ENCODE measurements at places on chromosomes 5 and 9.

DNA sequence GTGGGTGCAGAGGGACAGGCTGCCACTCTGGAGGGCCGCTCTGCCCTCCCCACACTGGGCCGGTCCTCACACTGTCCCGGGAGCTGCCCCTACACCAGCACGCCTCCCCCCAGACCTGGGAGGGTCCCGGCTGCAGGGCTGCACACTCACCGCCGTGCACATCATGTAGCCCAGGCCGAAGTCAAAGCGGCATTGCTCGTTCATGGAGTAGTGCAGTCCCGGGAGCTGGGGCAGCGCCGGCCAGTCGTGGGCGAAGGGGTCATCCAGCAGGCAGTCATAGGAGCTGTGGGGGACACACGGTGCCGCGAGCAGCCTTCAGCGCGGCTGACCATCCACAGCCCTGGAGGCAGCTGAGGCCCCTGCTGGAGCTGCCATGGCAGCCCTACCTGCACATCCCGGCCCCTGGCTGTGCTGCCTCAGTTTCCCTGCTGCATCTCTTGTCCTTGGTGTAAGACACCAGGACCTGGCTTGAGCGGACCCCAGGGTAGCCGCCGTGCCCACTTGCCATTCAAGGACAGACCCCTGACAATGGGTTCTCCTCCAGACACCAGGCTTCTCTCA is 93.2 kb downstream of the ZNF354C start:
- no peak for DNase-seq

DNA sequence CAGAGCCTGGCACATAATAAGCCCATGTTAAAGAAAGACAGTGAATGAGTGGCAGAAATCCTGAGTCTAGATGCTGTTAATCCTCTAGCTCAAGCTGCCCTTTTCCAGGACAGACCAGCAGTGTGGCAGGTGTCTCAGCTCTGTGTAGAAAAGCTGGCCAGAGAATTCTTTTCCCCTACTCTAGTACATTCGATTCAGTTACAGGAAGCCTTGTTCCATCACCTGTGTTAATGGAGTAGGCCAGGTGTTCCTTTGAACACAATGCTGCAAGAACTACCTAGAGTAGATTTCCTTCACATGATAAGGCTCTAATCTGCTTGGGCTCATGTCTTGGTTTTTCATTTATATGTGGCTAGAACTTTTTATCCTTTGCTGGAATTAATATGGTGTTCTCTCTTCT is 52.5 kb downstream of the NUP214 start:
- DNase-seq = no peak

GRCh38 chr5:42121401-42121800 is 196.3 kb downstream of the FBXO4 start:
- no peak for DNase-seq

GRCh38 chr9:9142001-9142400 is 1342.4 kb upstream of the DMAC1 start:
- DNase-seq = peak; percentile 97

- DNase-seq = no peak
Measured at GRCh38 chr5:32600054-32600622, 14.8 kb downstream of the SUB1 start.

DNA sequence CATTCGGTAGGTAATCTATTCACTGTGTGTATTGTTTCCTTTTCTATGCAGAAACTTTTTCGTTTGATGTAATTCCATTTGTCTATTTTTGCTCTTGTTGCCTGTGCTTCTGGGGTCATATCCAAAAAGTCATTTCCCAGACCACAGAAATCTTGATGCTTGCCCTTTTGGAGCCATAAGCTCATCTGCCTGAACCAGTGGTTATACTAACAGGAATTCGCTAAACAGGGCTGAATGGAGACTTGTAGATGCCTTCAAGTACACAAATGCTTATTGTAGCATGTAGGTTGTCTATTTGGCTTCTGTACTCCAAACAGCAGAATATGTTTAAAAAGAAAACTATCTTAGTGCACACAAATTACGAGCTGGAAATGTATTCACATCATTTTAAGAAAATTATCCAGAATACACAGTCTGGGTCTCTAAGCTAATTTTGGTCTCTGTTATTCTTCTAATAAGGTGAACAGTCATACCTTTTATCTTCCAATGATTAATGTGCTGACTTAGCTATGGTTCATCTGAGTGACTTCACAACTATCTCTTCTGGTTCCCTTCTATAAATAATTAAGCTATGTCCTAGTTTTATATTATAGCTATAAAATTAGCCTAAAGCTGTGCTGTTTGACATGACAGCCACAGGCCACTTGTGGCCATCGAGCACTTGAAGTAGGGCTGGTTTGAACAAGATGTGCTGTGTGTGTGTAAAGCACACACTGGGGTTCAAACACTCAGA is 87.6 kb downstream of the DAPK1 start:
- no peak for DNase-seq

- DNase-seq = no peak
Measured at GRCh38 chr9:13555989-13556500, 276.6 kb upstream of the MPDZ start.

DNA sequence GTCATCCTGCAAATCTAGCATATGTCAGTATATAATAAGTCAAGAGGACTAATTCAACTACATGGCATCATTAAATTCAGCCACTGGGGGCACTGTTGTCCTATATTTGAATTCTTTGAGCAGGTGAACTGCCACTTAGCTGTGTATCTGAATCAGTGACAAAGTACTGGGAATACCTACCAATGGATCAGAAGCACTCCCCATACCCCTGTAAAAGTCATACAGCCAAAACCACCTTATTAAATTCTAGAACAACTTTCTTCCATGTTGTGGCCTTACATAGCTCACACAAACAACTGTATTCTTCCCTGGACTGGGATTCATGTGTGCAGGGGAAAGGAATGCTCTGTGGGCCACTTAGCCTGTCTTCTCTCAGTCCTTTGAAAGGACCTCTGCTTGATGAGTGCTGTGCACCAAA is 57.4 kb upstream of the PLPP6 start:
- peak; percentile 82 for DNase-seq

DNA sequence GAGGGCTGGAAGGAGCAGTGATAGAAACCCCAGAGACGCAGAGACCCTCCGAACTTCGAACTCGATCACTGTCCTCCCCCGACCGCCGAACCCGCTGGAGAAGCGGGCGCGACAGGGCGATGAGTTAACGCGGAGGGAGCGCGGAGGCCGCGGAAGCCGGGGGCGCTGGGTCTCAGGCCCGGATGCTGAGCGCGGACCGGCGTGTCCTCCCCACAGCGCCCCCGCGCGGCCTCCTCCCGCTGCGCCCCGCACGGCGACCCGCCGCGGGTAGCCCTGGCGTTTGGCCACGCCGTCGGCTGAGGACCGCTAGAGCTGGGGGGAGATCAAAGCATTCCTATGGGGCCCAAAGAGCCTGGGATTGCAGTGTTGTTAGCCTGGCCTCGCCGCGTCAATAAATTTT is 7.7 kb upstream of the DMRT2 start:
- DNase-seq = no peak

DNA sequence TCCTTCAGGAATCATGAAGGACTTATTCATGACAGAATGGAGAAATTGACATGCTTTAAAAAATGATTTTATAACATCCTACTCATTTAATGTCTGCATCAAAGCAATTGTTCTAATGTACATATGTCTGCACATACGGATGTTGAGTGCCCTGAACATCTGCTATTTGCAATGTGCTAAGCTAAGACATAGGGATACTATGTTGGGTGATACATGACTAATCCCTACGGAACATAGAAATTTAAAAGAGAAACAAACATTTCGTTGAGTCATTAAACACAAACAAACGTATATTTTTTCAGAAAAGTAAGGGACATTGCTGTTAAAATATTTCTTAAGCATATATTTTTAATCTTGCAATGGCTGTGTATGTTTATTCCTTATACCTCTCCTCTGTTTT is 686.5 kb upstream of the ADAMTS16 start:
- DNase-seq = no peak

DNA sequence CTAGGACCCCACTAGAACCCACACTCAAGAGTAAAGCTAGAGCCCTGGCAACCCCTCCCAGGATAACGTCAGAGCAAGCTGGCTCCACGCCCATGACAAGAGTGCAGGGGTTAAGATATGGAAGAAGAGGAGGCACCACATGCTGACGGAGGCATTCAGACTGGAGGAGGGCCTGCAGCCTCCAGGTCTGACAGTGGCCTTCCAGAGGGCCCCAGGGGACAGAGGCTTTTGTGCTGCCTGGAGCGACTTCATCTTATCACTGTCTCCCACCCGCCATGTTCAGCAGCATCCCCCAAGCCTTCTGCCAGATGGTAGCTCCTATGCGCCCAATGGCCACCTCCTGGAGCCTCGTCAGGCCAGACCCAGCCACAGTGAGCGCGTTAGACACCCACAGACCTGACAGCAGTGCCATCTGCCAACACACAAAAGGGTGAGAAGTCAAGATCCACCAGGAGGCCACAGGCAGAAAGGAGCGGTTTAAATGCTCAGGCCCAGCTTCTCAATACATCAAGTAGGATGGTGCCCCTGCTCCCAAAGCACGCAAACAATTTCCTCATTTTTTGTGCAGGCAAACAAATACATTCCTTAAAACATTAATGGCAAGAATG is 65.8 kb downstream of the C5orf15 start:
- DNase-seq = no peak

GRCh38 chr5:158732345-158732744 is 367.4 kb downstream of the EBF1 start:
- DNase-seq = no peak

GRCh38 chr5:18281947-18282581 is 647.8 kb downstream of the TAF11L14 start:
- DNase-seq = peak; percentile 62

GRCh38 chr5:154590093-154590724 is 112.2 kb upstream of the HAND1 start:
- no peak for DNase-seq

DNA sequence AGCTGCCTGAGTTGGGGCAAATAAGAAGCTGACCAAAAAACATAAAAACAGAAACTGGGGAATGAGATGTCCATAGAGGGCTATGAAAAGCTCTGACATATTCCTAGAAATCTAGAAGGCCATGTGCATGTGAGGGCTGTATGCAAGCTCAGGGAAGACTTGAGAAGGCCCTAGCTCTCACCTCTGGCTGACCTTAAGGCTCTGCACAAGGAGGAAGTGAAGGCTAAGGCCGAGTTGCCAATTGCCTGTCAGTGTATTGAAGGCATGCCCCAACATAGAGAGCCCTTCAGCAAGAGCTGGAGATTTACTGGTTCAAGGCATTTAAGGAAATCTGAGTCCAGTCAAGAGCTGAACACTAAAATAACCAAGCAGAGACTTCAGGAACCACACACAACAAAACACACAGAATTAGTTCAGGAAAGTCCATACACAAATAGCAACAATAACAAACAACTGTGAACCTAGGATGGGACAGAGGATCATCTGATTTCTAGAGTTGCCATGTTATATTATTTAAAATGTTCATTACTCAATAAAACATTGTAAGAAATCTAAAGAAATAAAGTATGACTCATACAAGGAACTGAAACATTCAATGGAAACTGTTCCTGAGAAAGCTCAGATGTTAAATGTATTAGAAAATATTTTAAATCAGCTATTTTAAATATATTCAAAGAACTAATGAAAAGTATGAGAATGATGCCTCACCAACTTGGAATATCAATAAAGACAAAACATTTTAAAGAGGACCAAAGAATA is 161.8 kb downstream of the AUH start:
- DNase-seq = no peak

- peak; percentile 58 for DNase-seq
Measured at GRCh38 chr9:113620377-113621161, 157.0 kb downstream of the RGS3 start.

DNA sequence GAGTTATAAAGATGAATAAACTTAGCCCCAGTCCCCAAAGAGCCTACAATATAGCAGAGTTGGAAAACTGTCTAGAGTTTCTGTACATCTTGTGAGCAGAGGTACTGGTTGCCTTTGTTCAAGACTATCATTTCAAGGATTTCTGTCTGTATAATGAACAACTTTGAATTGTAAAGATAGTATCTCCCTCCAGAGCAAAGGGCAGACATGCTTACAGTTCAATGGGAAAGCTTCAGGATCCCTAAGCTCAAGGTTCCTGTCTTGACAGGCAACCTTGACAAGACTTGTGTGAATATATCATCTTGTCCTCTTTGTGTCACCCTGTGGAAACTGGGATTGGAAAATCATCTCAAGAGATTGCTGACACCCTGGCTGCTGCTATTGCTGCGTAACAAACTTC is 242.8 kb upstream of the VLDLR start:
- DNase-seq = no peak

DNA sequence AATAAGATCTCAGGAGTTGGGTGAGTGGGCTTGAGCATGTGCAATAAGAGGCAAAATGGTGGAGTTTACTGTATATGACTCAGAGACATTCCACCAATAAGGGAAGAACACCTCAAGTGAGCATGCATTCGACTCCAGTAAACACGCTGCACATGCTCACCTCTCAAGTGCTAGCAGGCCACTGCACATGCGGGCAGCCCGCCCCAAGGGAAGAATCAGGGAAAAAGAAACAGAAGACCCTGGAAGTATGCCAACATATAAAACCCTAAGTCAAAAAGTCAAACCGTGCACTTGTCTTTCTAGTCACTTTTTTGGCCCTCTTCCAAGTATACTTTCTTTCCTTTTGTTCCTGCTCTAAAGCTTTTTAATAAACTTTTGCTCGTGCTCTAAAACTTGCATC is 245.3 kb upstream of the RASA1 start:
- DNase-seq = no peak

GRCh38 chr5:43008363-43009153 is 31.6 kb downstream of the ANXA2R start:
- peak; percentile 85 for DNase-seq

Measured in NCI-H146 (cell line).